ENCODE measurements at places on chromosomes 4 and X. TPM values are rescaled to one million over a fixed set of nuclear protein-coding genes. Genes with fewer than 3 reads are reported as not detected.
A peak's percentile ranks its signal among the peaks of the same experiment; 100 is the strongest.

GRCh38 chrX:57265126-57265525, 21.4 kb upstream of the FAAH2 start:
- no peaks in the 10 kb centered on the region for H3K36me3 ChIP-seq
- no peak for DNase-seq
- no peaks in the 10 kb centered on the region for H3K4me1 ChIP-seq
- H3K27me3 ChIP-seq: no peaks in the 10 kb centered on the region

GRCh38 chrX:37652589-37653231, 32.9 kb upstream of the XK start:
- H3K4me3 ChIP-seq: no peak overlapping the region
- H3K27me3 ChIP-seq: no peaks in the 10 kb centered on the region
- no peaks in the 10 kb centered on the region for H3K36me3 ChIP-seq
- no peaks in the 10 kb centered on the region for H3K4me1 ChIP-seq
- no peak for DNase-seq
- no peak overlapping the region for H3K27ac ChIP-seq

Gene RPS6KA6
- total RNA-seq: 0.69 TPM

Gene COL4A6
- total RNA-seq: 0.92 TPM

Gene TLR10
- total RNA-seq: not detected

Gene DUSP21
- not detected for total RNA-seq

- no peak overlapping the region for H3K4me3 ChIP-seq
- no peak overlapping the region for H3K27ac ChIP-seq
- no peaks in the 10 kb centered on the region for H3K4me1 ChIP-seq
- no peak for DNase-seq
- no peaks in the 10 kb centered on the region for H3K27me3 ChIP-seq
- H3K36me3 ChIP-seq: no peaks in the 10 kb centered on the region
These were observed 50.7 kb downstream of the ARHGEF38 start for GRCh38 chr4:105603158-105603557.

Gene MBNL3
- 5.6 TPM for total RNA-seq

- no peaks in the 10 kb centered on the region for H3K4me1 ChIP-seq
- no peak overlapping the region for H3K27ac ChIP-seq
- DNase-seq: no peak
- H3K4me3 ChIP-seq: no peak overlapping the region
- H3K36me3 ChIP-seq: no peaks in the 10 kb centered on the region
These were observed 121.6 kb downstream of the TMEM144 start for GRCh38 chr4:158331863-158332262.

Gene TRO
- 13.6 TPM for total RNA-seq

DNA sequence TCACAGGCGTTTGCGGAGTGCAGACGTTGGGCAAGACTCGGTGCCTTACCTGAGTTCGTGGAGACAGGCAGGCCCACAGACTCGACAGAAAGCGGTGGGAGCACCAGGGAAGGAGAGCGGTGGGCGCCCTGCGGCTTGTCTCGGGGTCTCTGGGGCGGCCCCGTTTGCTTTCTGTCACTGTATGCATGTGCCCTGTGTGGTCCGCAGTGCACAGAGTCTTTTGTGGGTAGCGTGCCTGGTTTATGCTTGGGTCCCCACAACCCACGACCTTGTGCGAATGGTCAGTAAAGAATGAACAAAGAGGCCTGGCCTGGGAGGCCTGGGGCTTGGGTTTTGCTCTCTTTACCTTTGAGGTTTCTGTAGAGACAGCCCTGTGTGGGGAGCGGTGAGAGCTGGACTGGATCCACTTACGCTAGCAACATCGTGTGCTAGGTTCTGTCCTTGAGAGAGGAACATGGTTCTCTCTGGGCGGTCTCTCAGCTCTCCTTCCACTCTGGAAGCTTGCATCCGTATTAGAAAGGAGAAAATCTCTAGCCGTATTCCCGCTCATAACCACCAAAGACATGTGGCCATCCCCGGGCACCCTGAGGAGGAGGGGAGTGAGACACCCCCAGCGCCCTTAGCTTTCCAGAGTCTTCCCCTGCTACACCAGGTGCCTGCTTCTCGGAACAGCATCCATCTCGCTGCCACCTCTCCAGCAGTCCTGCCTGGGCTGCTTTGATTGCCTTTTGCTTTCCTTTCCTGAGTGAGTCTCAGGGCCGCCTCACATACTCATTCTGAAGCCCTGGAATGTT, 1.2 kb downstream of the TADA2B start:
- H3K27me3 ChIP-seq: no peaks in the 10 kb centered on the region
- H3K4me3 ChIP-seq: peak overlapping the region; percentile 69
- H3K36me3 ChIP-seq: no peaks in the 10 kb centered on the region

GRCh38 chr4:123218981-123219380, 177.6 kb upstream of the SPRY1 start:
- H3K27ac ChIP-seq: no peak overlapping the region
- no peak overlapping the region for H3K4me3 ChIP-seq
- H3K4me1 ChIP-seq: no peaks in the 10 kb centered on the region
- H3K27me3 ChIP-seq: no peaks in the 10 kb centered on the region
- DNase-seq: no peak
- H3K36me3 ChIP-seq: no peaks in the 10 kb centered on the region

- H3K36me3 ChIP-seq: no peaks in the 10 kb centered on the region
- H3K4me1 ChIP-seq: no peaks in the 10 kb centered on the region
- no peaks in the 10 kb centered on the region for H3K27me3 ChIP-seq
- no peak for DNase-seq
These were observed 75.3 kb upstream of the USP38 start for GRCh38 chr4:143109376-143109775.

Gene GAGE12C
- total RNA-seq: not detected

DNA sequence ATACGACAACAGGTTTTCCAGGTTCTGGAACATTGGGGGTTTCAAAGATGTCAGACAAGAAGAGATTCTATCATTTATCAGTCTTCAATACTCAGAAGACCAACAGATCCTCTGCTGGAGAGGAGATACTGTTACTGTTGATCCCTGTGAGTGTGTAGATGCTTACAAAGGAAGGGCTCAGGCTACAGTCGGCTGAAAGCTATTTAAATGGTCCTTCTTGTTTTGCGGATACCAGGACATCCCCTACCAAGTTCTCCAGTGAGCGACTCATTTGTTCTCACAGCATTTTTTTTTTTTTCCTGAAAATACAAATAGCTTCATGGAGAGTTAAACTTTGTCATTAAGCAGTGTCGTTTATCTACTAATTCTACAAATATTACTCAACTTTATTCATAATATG, 201.6 kb downstream of the CAMK2D start:
- no peak overlapping the region for H3K4me3 ChIP-seq
- H3K27ac ChIP-seq: no peak overlapping the region
- DNase-seq: no peak
- H3K4me1 ChIP-seq: peaks cover 15% of the 10 kb centered on the region
- no peaks in the 10 kb centered on the region for H3K27me3 ChIP-seq

GRCh38 chrX:101383679-101384205, 2.2 kb downstream of the BTK start:
- no peak overlapping the region for H3K4me3 ChIP-seq
- no peaks in the 10 kb centered on the region for H3K36me3 ChIP-seq
- no peak for DNase-seq

Gene SPIN2B
- 10.3 TPM for total RNA-seq

DNA sequence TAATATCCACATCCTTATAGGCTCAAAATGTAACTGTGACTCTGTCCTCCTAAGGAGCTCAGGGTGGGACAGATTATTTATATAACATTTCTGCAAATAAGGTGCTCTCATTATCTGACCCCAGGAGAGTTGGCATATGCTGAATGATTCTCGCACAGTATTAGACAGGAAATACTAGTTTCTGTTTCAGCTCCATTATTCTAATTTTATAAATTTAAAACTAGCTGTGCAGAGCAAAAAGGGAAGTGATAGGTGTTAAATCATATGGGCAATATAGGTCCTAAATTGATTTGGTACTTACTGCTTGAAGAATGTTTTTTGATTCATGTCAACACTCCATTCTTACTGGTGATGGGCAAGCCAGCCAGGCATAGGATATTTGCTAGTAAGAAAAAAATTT, 141.5 kb downstream of the GLRA2 start:
- no peak overlapping the region for H3K27ac ChIP-seq
- H3K4me1 ChIP-seq: peaks cover 6% of the 10 kb centered on the region
- H3K27me3 ChIP-seq: no peaks in the 10 kb centered on the region
- DNase-seq: no peak
- H3K36me3 ChIP-seq: no peaks in the 10 kb centered on the region
- no peak overlapping the region for H3K4me3 ChIP-seq

Gene TRIM61
- total RNA-seq: 0.22 TPM

DNA sequence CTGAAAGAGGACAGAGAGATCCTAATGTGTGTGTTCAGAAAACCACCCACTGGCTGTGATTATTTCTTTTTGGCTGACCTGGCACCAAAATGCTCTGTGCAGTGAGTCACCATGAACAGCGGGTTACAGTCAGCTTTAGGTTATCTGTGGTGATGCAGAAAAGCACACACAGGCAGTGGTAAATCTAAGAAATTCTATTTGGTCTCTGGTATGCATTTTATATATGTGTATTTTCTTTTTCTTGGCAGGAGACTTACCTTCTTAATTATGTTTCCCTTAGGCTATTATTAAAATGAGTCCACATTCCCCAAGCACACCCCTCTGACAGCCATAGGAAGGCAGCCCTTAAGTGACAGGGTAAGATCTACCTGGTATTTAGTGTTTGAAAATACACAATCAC, 79.1 kb upstream of the TFDP3 start:
- no peak overlapping the region for H3K27ac ChIP-seq
- no peaks in the 10 kb centered on the region for H3K4me1 ChIP-seq
- H3K27me3 ChIP-seq: no peaks in the 10 kb centered on the region
- H3K4me3 ChIP-seq: no peak overlapping the region
- no peaks in the 10 kb centered on the region for H3K36me3 ChIP-seq
- no peak for DNase-seq

DNA sequence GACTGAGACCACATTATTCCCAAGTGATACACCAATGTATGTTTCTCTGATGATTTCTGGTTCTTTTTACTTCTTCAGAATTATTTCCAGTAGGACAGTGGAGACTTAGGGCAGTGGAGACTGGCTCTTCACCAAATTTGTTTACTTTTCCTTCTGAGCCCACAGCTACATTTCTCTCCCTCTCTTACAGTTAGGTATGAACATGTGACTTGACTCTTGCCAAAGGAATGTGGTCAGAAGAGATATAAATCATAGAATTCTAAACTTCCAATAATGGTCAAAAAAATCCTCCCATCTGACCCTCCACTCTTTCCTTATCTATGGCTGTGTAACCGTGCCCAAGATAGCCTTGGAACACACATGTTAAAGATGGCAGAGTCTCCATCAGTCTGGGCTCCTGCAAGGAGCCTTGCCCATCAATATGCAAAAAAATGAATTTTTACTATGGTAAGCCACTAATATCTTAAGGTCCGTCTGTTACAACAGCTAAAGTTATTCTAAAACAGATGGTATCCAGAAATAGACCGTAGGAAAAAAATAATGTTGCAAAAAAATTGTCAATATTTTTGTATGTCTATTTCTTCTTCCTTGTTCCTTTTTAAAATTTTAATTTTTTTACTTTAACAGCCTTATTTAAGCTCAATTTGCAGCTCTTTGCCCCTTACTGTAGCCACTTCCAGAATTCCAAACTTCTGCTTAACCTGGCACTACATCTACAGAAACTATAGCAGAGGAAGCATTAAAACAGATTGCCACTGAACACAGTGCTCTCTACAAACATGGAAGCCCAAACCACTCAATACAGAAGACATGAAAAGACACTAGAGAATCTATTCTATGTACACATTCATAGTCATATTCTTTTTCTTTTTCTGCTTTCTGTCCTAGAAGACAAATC, 260.7 kb downstream of the COL25A1 start:
- H3K27me3 ChIP-seq: no peaks in the 10 kb centered on the region
- no peak for DNase-seq
- no peak overlapping the region for H3K27ac ChIP-seq
- H3K4me3 ChIP-seq: no peak overlapping the region
- no peaks in the 10 kb centered on the region for H3K36me3 ChIP-seq
- H3K4me1 ChIP-seq: peaks cover 15% of the 10 kb centered on the region

DNA sequence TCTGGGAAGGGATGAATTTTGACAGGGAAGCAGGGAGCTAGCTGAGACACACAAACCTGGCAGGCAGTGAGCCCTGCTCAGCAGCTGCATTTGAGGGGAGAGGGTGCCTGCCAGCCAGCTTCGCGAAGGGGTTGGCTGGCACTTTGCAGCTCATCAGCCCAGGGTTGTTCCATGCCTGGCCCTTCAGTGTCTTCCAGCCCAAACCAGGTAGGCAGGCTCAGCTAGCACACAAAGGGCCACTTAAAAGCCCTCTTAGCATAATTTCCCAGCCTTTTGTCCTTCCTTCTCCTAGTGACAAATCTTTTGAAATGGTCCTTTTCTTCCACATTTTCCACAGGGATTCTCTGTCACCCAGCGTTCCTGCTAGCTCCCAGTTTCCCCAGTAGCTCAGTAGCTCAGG, 4.3 kb upstream of the FRMPD3 start:
- no peaks in the 10 kb centered on the region for H3K4me1 ChIP-seq
- no peak for DNase-seq
- H3K36me3 ChIP-seq: no peaks in the 10 kb centered on the region
- H3K4me3 ChIP-seq: no peak overlapping the region
- H3K27me3 ChIP-seq: peaks cover 21% of the 10 kb centered on the region
- no peak overlapping the region for H3K27ac ChIP-seq
